IgD-negative memory B cell (primary cell): ENCODE measurements at places on chromosomes 7 and 10. TPM values are rescaled to one million over a fixed set of nuclear protein-coding genes. Genes with fewer than 3 reads are reported as not detected.

Gene LRRC17
- not detected for polyA plus RNA-seq

Gene SPRN
- polyA plus RNA-seq, result 0.40 TPM

Gene ZNF212
- polyA plus RNA-seq, result 8.7 TPM

Gene OR2A42
- polyA plus RNA-seq, result not detected

Gene PDZD7
- polyA plus RNA-seq, result not detected

Gene PDK4
- not detected for polyA plus RNA-seq

Gene CCDC7
- 3.9 TPM for polyA plus RNA-seq

Gene MRC1
- polyA plus RNA-seq, result not detected

Gene SEC31B
- 0.13 TPM for polyA plus RNA-seq

Gene CDC123
- polyA plus RNA-seq, result 104 TPM

Gene LRRC72
- polyA plus RNA-seq, result not detected

Gene SPDYE2B
- polyA plus RNA-seq, result not detected

Gene GDI2
- 248 TPM for polyA plus RNA-seq

Gene FAM25G
- not detected for polyA plus RNA-seq

Gene AKR1C2
- polyA plus RNA-seq, result not detected

Gene MSMB
- polyA plus RNA-seq, result not detected

Gene SNX10
- polyA plus RNA-seq, result 112 TPM

Gene CXCL12
- polyA plus RNA-seq, result not detected

Gene CHN2
- polyA plus RNA-seq, result 3.0 TPM

Gene FERD3L
- polyA plus RNA-seq, result not detected

Gene LRIT1
- not detected for polyA plus RNA-seq

Gene TMEM26
- not detected for polyA plus RNA-seq

Gene GPNMB
- not detected for polyA plus RNA-seq

Gene MACC1
- polyA plus RNA-seq, result 1.2 TPM

Gene PRLHR
- polyA plus RNA-seq, result not detected

Gene GBF1
- polyA plus RNA-seq, result 12.6 TPM

Gene REEP3
- polyA plus RNA-seq, result 5.6 TPM

Gene AMZ1
- polyA plus RNA-seq, result 1.9 TPM
